ENCODE measurements at places on chromosomes 2 and 18.

DNA sequence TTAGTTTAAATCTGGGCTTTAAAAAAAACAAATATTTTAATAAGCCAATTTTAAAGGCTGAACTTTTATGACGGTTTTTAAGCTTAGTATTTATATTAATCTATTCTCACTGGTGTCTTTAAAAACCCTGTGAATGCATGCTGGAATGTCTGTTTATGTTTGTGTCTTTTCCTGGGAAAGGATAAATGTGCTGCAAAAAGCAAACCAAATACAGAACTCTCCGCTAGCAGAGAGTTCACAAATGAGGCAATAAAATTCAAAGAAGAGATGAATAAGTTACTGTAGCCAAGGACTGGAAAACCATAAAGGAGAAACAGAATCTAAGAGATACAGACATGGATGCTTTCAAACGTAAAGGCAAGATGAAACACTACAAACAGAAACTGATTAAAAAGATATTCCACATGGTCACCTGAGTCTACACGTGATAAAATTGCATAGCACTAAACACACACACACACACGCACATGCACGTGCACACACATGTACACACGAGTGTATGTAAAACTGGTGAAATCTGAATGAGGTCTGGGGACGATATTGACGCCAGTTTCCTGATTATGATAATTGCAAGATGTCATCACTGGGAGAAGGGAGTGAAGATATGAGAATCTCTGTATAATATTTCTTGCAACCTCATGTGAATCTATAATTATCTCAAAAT is 4.5 kb downstream of the TWIST2 start:
- no peak for DNase-seq

DNA sequence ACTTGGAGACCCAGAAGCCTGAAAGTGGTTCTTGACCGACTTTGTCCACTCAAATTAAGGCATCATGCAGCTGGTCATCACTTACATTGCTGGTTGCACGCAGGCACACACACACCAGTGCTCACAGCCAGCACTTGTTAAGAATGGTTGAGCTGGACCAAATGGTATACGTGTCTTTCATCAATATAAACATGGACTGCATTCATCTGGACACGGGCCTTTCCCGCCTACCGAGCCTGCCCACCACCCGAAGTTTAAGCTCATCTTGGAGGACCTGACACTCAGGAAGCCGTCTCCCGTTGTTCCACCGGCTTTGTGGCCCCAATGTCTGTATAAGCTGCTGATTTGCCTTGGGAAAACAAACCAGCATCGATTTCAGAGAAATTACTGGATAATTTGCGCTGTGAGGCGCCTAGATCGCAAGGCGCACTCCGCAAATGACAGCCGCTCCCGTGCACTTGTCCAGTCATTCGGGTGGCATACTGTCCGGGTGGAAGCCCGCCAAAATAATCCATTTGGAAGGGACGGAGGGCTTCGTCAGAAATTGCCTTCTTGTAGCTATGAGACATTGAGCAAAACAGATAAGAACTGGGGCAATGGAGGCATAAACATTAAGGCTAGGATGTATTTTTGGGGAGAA is 40.1 kb upstream of the AKAIN1 start:
- no peak for DNase-seq

DNA sequence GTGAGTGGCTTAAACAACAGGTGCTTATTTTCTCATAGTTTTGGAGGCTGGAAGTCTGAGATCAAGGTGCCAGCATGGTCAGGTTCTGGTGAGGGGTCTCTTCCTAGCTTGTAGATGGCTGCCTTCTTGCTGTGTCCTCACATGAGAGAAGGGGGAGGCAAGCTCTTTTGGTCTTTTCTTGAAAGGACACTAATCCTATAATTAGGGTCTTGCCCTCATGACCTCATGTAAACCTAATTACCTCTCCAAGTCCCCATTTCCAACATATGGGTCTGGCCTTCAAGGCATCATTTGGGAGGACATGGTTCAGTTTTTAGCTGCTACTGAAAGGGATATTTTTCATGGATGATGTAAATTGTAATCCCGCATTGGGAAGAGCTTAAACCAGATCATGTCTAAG is 18.0 kb downstream of the RBM44 start:
- DNase-seq = no peak

DNA sequence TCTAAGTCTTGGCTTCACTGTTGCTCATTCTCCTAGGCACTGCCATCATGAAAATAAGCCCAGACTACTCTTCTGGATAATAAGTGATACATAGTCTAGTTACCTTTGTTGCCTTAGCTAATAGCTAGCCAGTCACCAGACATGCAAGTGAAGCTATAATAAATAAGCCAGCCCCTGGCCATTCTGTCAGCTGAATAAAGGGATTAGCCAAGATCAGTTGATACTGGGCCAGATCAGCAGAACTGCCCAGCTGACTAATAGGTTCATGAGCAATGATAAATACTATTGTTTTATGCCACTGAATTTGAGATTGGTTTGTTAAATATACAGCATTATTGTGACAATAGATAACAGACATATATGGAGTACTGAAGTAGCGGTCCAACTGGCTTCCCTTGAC is 8.0 kb upstream of the C2orf69 start:
- DNase-seq = no peak

- DNase-seq = no peak
Observed at GRCh38 chr2:230735884-230736283, 23.2 kb downstream of the CAB39 start.

DNA sequence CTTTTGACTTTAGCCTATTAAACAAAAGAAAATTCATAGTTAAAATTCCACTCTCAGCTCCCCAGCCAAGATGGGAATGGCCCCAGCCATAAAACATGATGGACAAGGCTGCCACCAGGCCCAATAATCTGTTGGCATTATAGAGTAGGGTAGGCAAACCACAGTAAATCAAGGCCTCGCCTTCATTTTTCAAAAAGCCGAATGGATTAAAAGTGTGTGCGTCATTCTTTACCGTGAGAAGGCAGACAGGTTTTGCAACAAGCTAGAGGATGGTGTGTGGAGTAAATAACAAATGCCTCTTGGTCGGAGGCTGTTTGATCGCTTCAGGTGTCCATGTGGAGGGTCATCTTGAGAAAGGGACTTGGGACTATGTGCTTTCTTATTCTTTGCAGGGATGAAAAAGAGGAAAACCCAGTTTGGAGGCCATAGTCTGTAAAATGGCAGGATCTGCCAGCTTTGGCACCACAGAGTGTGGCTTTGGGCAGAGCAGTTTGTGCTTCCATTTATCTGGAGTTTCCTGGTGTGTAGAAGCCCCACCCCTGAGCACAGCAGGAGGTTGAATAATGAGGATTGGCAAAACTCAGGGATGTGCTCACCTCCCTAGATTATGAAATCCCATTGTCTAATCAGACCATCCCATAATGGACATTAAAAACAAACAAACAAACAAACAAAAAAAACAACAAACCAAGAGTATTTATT is 57.1 kb upstream of the ITGB6 start:
- no peak for DNase-seq

DNA sequence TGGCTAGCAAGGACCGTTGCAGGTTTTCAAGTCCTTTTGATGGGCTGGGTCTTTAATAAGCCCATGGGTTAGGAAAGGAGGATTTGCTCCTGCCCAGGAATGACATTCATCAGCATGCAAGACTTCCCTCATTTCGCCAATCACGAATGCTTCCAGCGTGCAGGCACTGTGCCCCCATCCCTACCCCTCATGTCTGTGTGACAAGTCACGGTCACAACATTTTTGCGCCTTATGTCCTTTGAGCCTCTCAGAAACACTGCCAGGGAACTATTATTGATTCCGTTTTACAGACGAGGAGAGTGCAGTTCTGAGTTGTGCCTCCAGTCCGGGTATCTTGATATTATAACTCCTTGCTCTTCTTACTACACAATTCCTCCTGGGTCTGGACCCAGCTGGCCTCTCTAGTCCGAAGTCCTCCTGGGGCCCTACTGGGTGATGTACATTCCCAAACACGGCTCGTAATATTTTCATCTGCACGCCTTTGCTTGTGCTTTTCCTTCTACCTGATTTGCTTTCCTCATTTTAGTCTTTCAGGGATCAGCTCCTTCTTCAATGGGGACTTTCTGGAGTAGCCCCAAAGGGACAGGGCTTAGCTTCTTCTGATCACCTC is 101.8 kb upstream of the MYCN start:
- DNase-seq = no peak

- DNase-seq = no peak
Observed at GRCh38 chr2:135043345-135043744, 3.9 kb downstream of the MAP3K19 start.

DNA sequence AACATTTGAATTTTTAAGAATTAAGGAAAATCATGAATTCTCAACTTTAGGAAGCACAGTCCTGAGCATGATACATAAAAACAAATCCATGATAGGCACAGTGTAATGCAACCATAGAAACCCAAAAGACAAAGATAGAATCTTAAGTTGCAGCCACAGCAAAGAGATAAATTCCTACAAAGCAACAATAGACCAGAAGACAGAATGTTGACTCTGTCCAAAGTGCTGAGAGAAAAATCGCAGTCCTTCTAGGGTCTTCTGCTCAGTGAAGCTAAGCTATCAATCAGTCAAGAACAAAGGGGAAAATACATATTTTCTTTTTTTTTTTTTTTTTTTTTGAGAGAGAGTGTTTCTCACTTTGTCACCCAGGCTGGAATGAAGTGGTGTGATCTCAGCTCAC is 22.0 kb upstream of the FHOD3 start:
- no peak for DNase-seq

DNA sequence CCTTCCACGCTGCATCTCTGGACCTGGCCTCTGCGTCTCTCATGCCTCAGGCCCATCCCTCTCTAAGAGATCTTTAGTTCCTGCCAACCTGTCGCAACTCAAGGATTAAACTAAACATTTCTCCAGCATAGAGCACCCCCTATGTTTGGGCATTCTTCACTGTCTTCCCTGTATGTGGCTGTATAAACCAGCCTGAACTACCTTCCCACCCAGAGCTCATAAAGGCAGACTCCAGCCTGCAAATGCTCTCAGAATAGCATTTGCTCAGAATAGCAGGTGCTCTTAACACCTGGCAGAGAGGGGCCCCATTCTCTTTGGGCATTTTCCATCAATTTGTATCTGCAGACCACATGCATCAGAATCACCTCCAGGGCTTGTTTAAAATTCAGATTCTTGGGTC is 83.4 kb downstream of the EHD3 start:
- no peak for DNase-seq

- DNase-seq = no peak
Observed at GRCh38 chr2:150469706-150470274, 17.7 kb downstream of the RND3 start.

Data from central memory CD4-positive, alpha-beta T cell (primary cell).